ENCODE measurements at places on chromosomes 12 and 14.

DNA sequence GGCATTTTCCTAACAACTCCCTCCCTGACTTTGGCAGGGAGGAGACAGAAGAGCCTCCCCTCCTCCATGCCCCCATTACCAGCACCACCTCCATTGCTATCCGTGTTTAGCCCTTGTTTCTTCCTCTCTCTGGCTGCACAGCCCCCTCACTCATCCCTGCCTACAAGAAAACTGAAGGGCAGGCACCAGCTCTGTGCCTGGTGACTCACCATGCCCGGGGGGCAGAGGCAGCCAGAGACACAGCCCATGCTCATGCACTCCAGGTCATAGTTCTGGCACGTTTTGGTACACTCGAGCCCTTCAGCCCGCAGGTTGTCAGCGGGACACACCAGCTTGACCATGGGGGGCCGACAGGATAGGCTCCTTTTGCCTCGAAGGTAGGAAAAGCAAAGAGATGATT, 80.4 kb downstream of the VWF start:
- peak; percentile 37 for DNase-seq

DNA sequence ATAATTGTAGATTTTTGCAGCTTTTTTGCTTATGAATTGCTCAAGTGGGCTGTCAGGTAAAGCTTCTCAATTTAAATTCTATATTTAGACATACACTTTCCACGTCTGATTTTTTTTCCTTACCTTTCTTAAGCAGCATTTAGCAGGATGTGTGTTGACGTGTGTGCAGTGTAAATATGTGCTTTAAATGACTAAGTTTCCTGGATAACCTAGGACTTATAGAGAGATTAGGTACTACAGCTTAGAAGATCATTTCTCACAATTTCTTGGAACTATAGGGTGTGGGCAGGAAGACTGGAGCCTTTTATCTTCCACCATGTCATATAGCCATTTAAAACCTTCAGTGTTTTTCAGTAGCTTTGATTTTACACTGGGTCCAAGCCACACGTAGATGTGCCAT, 263.5 kb downstream of the NOVA1 start:
- no peak for DNase-seq

DNA sequence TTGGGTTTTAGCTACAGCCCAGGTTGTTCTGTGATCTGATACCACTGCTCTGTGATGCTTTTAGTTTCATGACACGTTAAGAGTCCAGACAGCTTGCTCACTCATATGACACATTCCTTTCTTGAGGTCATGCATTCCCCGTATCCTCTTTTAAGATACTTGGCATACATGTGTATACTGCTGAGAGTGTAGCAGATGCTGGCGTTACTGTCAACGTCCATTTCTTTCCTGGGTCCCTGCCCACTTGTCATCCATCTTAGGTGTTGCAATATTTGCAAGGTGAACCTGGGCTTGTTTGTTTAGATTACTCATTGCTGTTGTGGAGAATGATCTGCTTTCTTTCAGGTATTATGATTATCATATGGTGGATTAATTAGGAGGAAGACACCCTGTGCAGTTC, 9.1 kb upstream of the EMP1 start:
- DNase-seq = peak; percentile 53

GRCh38 chr14:32201816-32202490, at the start of gene RNU6-7:
TSS of gene RNU6-7 (plus strand) at chr14:32202045.
- DNase-seq = peak; percentile 20

- peak; percentile 3 for DNase-seq
Observed at GRCh38 chr12:4505376-4505986, 33.2 kb upstream of the RAD51AP1 start.

DNA sequence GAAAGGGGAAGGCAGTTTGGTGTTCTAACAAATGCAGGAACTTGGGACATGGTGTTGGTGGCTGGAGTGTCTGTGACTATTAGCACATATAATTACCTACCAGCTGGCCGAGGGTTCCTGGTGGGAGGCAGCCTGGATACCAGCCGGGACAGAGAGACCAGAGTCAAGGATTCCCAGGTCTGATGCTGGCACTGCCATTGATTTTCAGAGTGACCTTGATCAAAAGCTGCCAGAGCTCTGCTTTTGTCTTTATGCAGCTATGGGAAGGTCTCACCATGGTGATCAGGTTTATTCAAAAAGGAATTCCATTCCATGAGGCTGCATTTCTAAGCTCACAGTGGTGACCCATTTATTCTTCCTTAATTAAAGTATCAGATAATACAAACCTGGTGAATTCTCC, 101.0 kb upstream of the PWP1 start:
- DNase-seq = no peak

GRCh38 chr12:88638388-88638787, 58.1 kb upstream of the KITLG start:
- no peak for DNase-seq

- peak; percentile 86 for DNase-seq
Observed at GRCh38 chr14:42140831-42141279, 534.2 kb downstream of the LRFN5 start.

- peak; percentile 95 for DNase-seq
Observed at GRCh38 chr12:31749024-31749704, 20.3 kb upstream of the AMN1 start.

DNA sequence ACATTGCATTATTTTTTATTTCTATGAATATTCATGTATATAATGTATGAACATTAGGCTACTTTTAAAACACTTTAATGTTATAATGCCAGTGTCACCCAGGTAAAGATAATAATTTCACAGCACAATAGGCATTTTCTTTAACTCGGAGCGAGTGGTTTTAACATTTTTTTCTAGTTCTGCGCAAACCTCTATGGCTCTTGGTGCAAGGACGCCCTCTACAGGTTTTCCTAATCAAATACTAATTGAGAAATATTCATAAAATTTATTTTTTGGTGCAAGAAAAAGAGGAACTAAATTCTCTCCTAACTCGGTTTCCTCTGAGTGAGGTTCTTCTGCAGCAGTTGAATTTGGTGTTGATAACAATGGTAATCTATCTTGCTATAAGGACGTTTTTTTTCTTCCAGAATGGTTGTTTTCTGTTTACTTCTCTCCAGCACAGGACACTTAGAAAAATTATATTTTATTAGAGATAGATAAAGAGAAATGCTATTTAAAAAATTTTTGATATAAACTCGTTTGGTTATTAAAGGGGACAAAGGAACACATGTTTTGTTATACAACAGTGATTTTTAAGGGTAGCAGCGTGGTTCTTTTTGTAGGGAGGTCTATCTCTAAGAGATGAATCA, 2.4 kb upstream of the WIF1 start:
- no peak for DNase-seq

DNA sequence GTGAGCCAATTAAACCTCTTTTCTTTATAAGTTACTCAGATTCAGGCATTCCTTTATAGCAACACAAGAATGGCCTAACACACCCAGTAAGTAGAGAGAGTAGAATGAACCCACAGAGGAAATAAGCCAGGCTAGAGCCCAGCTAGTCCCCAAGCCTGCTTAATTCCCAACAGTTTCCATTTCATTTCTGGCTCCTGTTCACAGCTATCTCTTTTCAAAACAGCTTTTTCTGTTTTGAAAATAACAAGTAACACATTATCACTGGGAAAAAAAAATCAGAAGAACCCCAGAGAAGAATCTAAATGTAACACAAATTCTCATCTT, 69.0 kb downstream of the HSPB8 start:
- no peak for DNase-seq

DNA sequence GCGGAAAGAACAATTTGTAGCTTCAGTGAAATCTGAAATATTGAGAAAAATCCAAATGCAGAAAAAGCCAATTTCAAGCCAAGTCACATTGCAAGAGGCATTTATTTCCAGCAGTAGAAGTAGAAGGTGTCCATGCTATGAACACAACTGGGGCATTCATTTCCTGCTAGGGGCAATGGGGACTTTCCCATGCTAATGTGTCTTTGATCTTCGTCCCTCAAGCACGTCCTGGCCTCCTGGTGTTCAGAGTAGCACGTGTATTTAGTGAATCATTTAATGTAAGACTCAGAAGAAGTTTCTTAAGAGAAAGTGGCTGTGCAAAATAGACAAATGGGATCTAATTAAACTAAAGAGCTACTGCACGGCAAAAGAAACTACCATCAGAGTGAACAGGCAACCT, 267.9 kb downstream of the TMEM132C start:
- no peak for DNase-seq

DNA sequence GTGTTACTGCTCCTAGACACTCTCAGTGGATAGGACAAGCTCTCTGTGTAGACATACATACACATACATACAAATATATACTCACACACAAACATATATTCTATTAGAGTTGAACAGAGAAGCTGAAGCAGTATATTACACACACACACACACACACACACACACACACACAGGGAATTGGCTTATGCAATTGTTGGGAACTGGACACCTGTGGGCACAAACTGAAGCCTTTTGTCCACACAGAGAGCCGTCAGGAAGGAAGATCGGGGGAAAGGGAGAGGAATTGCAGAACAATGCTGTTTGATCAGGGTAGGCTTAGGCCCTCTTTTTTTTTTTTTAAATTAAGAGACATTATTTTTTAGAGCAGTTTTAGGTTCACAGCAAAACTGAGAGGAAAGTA, 180.7 kb upstream of the DDHD1 start:
- no peak for DNase-seq

- DNase-seq = no peak
Observed at GRCh38 chr12:75876832-75877762, 154.5 kb downstream of the PHLDA1 start.

DNA sequence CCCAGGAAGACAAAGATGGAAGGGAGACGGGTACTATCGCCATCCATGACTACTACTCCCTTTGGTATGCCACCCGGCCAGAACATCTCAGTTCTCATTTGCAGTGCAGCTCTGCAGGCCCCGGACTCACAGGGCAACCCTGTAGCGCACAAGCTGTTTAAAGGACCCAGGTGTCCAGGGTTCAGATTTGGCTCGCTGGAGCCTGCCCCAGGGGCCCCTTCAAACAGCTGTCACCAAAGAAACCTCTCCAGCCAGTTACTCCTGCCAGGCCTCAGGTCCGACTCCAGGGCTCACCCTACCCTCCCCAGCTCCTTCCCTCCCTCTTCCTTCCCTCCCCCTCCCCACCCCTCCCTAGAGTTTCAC, 5.5 kb upstream of the CHD4 start:
- DNase-seq = no peak

DNA sequence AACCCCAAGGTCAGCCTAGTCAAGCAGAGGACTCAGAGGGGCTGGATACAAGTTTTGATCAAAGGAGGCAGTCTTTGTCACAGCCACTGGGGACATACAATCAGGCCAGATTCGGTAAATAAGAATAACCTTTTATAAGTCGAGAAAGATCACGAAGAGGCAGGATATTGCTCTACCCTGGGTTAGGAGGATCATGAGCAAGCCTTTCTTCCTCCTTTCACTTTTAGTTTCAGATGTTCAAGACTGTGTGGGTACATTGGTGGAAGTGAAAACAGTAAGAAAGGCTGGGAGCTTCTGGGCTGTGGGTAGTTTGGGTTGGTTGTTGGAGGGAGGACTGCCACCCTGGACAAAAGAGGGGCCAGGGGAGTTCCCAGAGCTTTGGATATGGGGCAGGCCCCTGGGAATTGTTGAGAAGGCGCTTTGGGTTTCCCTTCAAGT, 127.7 kb downstream of the SNAPC1 start:
- no peak for DNase-seq

DNA sequence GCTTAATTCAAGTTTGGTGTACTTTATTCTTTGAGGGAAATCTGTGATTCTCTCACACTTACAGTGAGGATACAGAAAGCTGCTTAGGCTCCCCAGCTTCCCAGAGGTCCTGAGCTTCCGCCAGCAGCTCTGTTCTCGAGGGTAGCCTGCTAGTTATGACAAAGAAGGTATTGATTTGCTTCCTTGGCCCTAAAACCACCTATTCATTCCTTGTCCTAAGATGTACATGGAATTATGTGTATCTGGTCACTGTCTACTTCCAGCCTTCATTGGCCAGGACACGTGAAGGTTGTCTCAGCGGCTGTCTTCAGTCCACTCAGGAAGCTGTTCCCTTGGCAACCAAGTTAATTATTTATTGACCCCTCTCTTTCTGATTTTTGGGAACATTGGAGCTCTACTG, 55.7 kb downstream of the GALNT8 start:
- DNase-seq = no peak

DNA sequence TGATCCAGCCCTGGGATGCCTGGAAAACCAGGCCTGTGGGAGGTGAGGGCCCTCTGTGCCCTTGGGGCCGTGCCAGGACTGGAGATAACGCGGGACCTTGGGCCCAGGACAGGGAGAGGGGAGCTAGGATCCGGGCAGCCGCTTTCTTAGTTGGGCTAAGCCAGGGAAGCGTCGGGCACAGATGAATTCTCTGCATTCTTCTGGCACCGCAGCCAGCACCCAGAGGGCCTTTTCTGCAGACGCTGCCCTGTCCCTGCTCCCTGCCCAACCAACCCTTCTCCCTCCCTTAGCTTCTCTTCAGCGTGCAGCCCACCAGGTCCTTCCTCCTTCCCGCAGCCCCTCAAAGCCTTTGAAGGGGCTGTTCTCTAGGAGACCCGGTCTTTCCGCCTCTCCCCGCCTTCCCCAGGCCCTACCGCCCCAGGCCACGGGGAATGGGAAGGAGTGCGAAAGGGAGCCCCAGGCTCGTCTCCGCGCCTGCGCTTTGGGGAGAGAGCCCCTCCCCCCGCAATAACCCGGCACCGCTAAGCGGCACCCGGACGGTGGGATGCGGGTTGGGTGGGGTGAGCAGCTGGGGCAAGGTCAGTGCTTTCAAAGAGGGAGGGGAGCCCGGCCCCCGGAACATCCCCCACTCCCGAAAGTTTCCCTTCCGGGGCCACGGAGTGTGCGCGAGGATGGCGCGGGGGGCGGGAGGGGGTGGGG, 663 bp downstream of the NCKAP5L start:
- peak; percentile 95 for DNase-seq

Measured in NCI-H226 (cell line).